ENCODE measurements at places on chromosomes 11 and 22.

- DNase-seq: no peak
Measured at GRCh38 chr22:19942157-19943081, 801 bp upstream of the TXNRD2 start.

DNA sequence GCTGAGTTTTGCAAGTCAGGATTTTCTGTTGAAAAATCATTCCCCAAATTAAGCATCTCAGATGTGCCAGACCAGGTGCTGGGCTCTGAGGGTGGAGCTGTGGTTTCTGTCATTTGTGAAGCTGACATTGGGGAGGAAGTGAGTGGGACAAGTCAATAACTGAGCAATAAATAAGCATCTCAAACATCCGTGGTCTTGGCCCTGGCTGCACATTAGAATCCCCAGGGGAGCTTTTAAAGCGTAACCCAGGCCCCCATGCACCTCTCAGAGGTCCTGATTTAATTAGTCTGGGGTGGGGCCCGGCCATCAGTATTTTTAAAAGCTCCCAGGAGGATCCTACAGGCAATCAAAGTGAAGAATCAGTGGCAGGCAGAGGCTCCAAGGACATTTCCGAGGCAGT lies 420.0 kb downstream of the MN1 start:
- DNase-seq: no peak

- no peak for DNase-seq
Measured at GRCh38 chr11:74493791-74494630, 487 bp upstream of the LIPT2 start.

- no peak for DNase-seq
Measured at GRCh38 chr11:35917676-35918075, 26.2 kb upstream of the LDLRAD3 start.

DNA sequence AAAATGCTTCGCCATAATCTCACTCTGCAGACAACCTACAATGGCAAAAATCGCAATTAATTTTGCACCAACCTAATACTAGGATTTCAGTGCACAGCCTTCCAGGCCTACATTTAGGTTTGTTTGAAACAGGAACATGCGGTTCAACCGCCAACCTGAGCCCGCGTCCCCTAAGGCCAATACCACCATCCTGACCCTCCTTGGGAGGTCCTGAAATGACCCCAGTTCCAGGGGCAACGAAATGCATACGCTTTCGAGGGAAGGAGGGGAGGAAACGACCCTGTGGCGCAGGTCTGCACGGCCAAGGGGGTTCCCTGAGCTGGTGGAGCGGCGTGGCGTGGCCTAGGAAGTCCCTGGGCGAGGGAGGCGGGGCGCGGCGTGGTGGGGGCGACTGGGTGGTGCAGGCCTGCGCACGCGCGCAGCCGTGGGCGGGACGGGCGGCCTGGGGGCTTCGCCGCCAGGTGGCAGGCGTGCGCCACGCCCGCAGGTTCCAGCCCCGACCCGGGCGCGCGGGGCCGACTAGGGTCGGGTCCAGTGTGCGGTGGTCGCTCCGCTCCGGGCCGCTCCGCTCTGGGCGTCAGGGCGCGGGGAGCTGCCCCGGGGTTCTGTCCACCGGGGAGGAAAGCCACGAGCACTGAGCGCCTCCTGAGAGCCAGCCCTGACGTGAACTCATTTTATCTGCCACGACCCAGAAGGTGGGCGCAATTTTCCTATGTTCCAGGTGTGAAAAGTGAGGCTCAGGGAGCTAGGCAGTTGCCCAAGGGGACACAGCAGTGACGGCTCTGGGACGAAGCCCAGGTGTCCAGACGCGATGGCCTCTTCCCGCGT lies 94.1 kb downstream of the SWAP70 start:
- DNase-seq: no peak

GRCh38 chr11:66981976-66982578 lies 7.0 kb downstream of the C11orf86 start:
- DNase-seq: peak; percentile 55

GRCh38 chr11:108847298-108847990 lies 182.6 kb downstream of the DDX10 start:
- no peak for DNase-seq

DNA sequence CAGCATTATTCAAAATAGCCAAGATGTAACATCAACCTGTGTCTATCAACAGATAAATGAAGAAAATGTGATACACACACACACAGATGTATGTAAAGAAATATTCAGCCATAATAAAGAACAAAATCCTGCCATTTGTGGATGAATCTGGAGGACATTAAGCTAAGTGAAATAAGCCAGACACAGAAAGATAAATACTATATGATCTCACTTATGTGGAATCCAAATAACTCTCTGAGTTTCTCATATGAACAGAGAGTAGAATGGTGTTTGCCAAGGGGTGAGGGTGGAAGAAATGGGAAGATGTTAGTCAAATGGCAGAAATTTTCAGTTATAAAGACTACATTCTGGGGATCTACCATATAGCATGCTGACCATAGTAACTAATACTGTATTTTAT lies 224.2 kb downstream of the GUCY1A2 start:
- no peak for DNase-seq

DNA sequence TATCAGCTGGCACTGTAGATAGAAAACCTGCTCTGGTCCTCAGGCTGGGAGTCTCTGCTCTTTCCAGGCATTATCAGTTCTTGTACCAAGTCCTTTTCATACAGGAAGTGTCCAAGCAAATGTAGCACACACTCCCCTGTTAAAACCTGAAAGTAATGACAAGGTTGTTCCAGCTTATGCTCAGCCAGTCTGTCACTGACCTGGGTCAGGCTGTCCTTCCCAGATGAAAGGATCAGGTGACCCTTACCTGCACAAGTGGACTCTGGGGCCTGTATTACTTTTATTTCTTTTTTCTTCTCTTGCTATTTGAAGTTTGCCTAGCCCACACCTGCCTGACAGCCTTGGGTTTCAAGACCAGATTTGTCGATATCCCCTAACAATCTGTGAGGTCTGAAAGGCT lies 156.3 kb upstream of the SESN3 start:
- no peak for DNase-seq

- DNase-seq: peak; percentile 59
Measured at GRCh38 chr11:46120346-46121300, 631 bp downstream of the PHF21A start.

DNA sequence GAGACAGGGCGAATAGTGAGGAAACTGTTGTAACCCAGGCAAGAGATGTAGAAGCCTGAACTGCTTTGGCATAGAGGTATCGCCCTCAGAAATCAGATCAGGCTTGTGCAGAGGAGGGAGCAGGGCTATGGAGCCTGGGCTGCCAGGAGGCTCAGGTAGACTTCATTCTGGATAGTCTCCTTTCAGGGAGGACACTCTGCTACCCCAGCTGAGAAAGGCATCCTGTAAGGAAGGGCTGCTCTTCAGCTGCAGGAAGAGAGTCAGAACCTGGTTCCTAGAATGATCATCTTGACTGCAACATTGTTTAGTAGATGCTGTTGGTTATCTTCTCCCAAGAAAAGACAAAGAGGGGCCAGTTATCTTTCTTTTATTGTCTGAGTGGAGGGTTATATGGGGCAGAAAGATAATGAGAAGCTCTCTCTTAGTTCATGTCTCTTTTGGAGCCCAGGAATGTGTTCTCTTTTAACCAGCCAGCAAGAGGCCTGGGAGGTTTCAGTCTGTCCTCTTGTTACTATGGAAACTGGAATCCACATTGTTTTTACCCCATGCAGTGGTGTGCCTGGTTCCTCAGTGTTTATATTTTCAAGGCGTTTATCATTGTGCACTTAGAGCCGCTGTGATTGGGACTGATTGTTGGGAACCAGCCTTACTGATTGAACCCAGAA lies 95.7 kb downstream of the STIM1 start:
- DNase-seq: peak; percentile 58

Data from brain pericyte (primary cell).